ENCODE measurements at places on chromosomes 16 and 17. TPM values are rescaled to one million over a fixed set of nuclear protein-coding genes. Genes with fewer than 3 reads are reported as not detected.

GRCh38 chr17:41492771-41493170 is 3.1 kb upstream of the KRT36 start:
- DNase-seq = peak; percentile 41

DNA sequence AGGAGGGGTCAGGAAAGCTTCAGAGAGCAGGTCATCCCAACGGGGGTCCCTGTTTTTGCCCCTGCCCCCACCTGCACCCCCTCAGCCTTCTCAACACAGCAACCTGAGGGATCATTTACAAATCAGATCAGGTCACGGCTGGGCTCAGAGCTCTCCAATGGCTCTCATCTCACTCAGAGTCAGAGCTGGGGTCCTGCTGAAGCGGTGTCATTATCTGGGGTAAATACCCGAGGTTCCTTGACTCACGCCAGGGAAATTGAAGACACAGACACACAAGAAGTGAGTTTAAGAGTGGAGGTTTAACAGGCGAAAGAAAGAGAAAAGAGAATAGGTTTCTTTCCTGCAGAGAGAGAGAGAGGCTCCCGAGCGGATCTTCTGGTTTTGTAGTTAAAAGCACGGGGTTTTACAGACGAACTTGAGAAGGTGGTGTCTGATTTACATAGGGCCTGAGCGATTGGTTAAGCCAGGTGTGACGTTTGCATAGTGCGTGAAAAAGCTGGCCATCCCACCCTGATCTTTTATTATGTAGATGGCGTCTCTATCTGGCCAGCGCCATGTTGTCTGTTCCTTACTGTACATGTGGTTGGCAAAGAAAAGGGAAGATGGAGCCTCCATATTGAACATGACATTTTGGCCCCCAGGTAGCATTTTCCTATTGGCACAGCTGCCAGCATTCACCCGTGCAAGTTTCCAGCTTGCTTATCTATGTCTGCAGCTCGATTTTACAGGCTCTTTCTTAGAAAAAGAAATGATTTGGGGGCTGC is 51.4 kb downstream of the WSB1 start:
- no peak for DNase-seq

GRCh38 chr16:86651823-86652222 is 73.5 kb downstream of the FOXL1 start:
- no peak for DNase-seq

GRCh38 chr16:8714174-8714573 is 39.8 kb downstream of the ABAT start:
- DNase-seq = no peak

GRCh38 chr17:6940186-6940649 is 55.6 kb upstream of the ALOX12 start:
- DNase-seq = no peak

DNA sequence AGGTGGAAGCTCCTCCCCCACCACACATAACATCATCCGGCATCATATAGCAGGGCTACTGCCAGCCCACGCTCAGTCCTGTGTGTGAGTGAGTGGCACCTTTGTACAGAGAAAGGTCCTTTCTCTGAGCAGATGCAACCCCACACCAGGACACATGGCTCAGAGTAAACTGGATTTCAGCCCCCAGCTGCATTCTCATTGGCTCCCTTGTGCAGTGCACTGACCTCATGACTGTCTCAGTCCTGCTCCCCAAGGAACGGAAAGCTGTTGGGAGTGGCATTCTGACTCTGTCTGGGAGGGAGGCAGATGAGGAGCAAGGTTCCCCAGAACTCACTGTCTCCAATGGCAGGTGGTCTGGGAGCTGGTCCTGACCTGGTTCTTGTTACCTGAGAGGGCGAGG is 244.1 kb downstream of the PHKB start:
- DNase-seq = no peak

DNA sequence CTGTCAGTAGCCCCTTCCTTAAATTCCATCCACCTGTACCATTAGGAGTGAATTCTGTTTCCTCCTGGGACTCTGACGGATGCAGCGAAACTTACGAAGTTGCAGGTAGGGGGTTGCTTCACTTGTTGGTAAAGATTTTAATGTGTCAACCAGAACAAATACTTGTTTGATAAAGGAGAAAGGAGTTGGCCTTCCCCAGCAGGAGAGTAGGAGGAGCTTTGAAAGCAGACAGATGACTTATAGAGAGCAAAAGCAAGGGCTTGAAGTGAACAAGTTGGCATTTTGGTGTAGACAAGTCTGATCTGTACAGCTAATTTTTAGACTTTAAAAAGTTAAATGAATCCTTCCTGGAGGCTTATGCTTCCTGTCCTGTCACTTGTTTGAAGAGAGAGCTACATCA is 38.1 kb upstream of the PMFBP1 start:
- no peak for DNase-seq

GRCh38 chr17:39929646-39930407 is 2.3 kb downstream of the LRRC3C start:
- no peak for DNase-seq

DNA sequence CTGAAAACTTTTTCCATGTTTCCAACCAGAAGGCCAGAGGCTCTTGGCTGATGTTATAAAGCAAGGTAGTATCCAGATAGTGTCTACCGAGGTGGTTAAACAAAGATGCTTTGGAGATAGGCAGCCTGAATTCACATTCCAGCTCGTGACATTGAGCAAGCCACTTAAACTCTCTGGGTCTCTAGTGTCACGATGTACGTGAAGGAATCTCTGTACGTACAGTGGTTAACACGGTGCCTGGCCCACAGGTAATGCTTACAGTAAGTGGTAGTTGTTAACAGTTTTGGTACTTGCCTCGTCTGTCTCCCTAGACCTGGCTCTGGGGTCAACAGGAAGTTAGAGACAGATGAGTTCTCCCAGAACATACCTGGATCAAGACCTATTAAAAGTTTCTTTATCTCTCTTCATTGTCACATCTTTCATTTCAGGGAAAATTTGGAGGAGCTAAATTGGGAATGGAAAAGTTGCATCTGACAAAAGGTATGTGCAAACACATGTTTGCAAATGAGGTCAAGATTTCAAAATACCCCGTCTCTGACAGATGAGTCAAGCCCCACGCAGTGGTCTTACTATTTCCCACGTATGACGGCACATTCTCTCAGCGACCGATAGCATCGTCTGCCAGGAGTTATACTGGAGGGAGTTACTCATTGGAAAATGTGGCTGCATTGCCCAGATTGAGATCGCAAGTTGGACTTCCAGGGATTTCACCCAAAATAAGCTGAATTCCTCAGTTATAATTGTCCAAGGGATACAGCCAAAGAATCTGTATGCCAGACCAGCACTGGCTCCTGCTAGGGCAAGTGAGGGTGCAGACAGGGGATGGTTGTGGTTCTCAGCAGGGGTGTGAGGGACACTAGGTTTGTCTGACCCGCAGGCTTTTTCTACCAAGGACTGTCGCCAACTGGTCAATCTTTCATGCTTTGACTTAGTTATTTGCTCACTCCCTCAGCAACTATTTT is 18.9 kb upstream of the MYH10 start:
- DNase-seq = peak; percentile 66

DNA sequence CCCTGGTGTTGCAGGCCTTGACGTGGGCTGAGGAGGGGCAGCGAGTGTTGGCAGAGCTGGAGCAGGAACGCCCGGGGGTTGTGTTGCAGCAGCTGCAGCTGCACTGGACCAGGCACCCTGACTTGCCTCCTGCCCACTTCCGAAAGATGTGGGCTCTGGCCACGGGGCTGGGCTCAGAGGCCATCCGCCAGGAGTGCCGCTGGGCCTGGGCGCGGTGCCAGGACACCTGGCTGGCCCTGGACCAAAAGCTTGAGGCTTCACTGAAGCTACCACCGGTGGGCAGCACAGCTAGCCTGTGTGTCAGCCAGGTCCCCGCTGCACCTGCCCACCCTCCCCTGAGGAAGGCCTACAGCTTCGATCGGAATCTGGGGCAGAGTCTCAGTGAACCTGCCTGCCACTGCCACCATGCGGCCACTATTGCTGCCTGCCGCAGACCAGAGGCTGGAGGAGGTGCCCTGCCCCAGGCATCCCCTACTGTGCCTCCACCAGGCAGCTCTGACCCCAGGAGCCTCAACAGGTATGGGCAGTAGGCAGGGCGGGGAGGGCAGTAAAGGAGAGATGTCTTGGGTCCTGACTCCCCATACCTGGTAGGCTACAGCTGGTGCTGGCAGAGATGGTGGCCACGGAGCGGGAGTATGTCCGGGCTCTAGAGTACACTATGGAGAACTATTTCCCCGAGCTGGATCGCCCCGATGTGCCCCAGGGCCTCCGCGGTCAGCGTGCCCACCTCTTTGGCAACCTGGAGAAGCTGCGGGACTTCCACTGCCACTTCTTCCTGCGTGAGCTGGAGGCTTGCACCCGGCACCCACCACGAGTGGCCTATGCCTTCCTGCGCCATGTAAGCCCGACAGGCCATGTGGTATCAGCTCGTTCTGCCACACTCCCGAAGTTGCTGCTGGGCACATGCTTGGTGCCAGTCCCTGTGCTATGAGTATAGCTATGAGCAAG is 5.6 kb downstream of the PLEKHG4 start:
- no peak for DNase-seq

GRCh38 chr16:11138022-11138768 is 117.8 kb downstream of the SOCS1 start:
- no peak for DNase-seq

DNA sequence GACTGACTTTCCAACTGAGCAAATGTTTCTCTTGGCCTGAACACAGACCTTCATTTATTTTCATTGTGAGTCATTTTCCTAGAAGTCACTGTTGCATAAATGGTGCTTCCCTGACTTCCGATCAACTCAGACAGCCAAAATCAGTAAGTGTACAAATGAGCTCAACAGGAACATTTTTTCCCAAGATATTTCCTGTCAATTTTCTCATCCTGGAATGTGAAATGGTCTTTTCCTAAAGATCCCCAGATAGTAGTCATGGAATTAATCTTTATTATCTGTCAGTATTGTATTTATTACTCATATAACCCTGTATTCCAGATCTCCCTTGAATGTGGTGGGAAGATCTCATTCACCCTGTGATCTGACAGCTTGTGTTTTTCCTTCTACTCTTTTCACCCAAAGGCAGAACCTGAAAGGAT is 360.3 kb upstream of the KIF2B start:
- no peak for DNase-seq

DNA sequence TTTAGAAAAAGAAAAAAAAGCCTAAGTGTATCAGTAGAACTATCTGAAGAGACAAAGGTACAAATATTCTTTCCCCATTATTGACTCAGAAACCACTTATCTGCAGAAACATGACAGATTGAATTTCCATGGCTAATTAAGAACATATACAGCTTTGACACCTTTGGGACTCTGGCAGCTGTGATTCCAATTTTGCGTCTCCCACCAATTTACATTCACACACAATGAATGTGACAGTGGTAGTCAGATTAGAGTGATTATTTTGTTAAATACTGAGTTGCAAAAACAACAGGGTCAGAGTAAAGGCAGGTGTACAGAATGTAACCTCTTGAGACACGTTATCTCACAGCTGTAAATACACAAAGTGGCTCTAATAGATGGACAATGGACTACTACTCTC is 5.3 kb upstream of the PPM1D start:
- no peak for DNase-seq

The IL21R gene
- 0.63 TPM for total RNA-seq

The UNK gene
- 15.8 TPM for total RNA-seq

The SLX1B gene
- 13.0 TPM for total RNA-seq

The KCNJ2 gene
- total RNA-seq = 5.7 TPM

The GJC1 gene
- total RNA-seq = 28.5 TPM

The CDH5 gene
- 40.3 TPM for total RNA-seq

The OR2C1 gene
- not detected for total RNA-seq

The ELMO3 gene
- total RNA-seq = 1.0 TPM

The CCDC57 gene
- 17.2 TPM for total RNA-seq

Measured in left cardiac atrium (tissue), 4 donors.